ENCODE measurements at places on chromosomes 5 and 9.

DNA sequence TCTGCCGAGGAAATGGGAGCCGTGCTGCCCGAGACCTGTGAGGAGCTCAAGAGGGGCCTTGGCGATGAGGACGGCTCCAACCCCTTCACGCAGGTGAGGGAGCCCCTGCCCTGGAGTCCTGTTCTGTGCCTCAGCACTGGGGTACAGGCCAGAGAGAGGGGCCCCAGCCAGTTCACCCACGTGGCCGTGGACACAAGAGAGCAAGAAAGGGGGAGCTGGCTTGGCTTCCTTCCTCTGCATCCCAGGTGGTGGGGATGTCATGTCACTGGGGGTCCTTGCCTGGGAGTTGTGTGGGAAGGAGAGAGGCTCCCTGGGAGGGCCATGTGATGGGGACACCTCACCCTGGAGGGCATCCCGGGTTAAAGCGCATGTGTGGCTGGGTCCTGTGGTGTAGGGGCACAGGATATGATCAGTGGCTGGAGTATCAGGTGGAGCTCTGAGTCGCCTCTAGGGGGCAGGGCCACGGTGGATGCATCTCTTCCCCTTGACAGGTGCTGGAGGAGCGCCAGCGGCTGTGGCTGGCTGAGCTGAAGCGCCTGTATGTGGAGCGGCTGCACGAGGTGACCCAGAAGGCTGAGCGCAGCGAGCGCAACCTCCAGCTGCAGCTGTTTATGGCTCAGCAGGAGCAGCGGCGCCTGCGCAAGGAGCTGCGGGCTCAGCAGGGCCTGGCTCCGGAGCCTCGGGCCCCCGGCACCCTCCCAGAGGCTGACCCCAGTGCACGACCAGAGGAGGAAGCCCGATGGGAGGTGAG lies 7.5 kb downstream of the N4BP3 start:
- peak; percentile 72 for DNase-seq

GRCh38 chr5:116778651-116779280 lies 204.1 kb upstream of the SEMA6A start:
- DNase-seq = no peak

GRCh38 chr9:89690334-89690912 lies 85.6 kb downstream of the GADD45G start:
- no peak for DNase-seq

GRCh38 chr9:79632060-79632459 lies 60.3 kb downstream of the TLE4 start:
- DNase-seq = no peak

DNA sequence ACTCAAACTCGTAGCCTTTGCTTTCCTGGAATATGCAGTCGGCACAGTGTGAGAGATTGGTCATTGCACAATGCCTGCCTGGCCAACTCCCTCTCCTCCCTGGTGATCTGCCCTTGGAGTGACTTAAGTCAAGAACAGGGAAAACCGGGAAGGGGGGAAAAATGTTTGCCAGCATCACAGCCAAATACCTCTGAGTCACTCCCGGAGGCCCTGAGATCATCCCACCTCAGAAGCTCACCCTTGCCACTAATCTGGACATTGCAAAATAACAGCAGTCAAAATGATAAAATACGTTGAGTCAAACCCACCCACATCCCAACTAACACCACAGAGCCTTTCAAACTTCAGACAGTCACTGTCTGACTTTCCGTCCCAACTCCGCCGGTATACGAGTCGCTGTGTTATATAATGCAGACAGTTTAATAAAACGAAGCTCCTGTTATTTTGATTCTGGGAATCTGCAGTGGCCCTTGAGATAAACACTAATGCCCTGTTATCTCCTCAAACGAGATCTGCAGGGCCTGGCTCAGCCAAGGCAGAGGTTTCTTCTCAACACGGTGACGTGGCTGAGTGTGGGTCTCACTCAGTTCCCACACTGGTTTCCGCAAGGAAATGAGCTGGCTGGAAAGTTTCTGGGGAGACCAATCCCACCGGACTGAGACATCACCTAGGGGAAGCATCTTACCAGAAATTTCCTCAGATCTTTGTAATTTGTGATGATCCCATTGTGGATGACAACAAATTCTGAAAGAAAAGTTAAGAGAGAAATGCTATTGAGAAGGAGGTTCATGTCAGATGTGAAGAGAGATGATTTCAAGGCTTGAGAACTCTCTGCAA lies 22.1 kb downstream of the GFPT2 start:
- DNase-seq = no peak

- no peak for DNase-seq
These were observed 24.9 kb downstream of the CAST start for GRCh38 chr5:96687080-96687479.

- no peak for DNase-seq
These were observed 34.3 kb upstream of the TBC1D2 start for GRCh38 chr9:98289614-98290201.

- peak; percentile 44 for DNase-seq
These were observed 207.9 kb downstream of the C9orf50 start for GRCh38 chr9:129412814-129413536.

GRCh38 chr9:112772215-112772509 lies 21.6 kb downstream of the SNX30 start:
- DNase-seq = no peak

GRCh38 chr5:91224456-91224855 lies 158.7 kb downstream of the ARRDC3 start:
- DNase-seq = no peak

- no peak for DNase-seq
These were observed 295.2 kb downstream of the BRINP1 start for GRCh38 chr9:119074017-119074416.

DNA sequence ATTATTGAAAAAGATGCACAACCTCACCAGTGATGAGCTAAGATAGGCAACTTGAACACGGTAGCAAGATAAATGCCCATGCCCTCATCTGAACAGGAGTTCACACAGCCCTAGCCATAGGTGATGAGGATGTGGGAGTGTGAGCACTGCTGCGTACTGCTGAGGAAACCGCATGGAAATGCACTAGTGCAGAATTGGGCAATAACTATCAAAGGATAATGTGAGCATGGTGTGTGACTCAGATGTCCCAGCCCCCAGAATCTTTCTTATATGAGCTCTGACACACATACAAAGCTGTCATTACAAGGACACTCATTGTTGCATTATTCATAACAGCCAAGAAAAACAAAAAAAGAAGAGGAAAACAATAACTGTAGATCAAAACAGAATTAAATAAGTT lies 521.2 kb downstream of the IRX1 start:
- DNase-seq = no peak

DNA sequence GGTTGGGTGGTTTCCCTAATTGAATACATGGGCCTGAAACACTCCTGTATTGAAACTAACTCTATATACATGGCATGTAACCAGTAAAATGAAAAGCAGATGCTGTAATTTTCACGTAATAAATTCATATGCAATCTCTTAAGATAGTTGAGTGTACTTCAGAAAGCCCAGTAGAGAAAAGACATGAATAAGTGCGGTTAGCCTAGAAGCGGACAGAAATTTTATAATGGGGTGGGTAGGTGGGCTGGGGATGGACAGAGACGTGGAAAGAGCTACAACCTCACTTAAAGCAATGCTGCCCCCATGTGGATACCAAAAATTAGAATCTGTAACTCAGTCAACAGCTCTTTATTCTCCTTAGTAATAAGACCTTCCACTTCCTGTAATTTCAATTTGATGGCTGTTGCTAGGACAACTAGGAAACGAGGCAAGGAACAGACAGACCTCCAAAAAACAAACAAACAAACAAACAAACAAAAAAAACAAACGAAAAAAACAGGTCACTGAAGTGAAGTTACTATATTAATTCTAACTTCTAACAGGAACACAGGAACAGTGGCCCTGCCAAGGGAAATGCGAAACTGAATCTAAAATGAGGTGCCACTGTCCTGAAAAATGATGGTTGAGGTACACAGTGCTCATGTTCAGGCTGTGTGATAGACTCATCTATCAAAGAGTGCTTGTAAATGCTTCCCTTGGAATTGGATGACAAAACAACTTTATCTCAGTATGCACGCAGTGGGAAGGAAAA lies 103.4 kb upstream of the GNA14 start:
- no peak for DNase-seq

DNA sequence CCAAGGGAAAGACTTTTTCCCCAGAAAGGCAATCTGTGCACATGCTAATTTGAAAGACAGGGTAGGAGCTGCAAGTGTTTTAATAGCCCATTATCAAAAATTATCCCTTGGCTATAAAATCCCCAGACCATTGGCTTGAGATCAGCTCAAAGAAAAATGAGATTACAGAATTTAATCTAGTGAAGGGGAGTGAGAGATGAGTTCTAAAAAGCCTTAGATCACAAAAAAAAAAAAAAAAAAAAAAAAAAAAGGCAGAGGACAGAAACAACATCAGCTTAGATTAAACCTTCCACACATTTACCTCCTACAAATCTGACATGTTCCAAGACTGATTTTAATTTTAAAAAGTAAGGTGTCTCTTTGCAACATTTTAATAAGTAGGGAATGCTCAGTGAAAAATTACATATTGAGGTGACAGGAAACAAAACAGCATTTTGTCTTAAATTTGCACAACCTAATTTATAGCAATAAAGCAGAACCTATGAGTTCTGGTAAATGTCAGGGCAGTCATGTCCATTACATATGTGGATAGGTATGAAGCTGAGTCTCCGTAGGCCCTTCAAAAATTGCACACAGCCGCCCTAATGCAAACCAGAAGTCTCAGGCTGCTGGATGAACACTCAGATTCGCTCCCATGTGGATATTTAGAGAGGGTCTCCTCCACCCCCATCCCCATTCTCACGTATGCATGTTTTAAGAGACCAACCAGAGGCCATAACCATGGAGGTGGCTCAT lies 43.4 kb downstream of the NFIB start:
- no peak for DNase-seq

DNA sequence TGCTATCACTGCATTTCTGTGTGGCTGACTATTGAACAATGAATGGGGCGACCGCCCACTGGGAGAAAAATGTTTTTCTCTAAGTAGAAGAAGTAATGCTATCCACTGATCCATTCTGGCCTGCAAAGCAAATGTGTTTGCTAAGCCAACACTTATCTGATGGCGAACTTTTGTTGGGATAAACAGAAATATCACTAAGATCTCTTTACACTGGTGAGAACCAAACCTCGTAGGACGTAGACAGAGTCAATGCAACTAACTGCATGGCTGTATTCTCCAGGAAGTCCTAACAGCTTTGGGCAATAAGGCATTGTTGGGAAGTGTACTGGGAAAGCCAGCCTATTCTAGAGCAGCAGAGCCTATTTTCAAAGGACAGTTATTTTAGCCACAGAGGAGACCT lies 77.7 kb downstream of the ANKH start:
- DNase-seq = no peak

- DNase-seq = no peak
These were observed 791.2 kb downstream of the MAT2B start for GRCh38 chr5:164296603-164297080.

- no peak for DNase-seq
These were observed 6.0 kb downstream of the RAPGEF6 start for GRCh38 chr5:131628990-131629389.

- no peak for DNase-seq
These were observed 93.9 kb downstream of the SETX start for GRCh38 chr9:132260846-132261245.

DNA sequence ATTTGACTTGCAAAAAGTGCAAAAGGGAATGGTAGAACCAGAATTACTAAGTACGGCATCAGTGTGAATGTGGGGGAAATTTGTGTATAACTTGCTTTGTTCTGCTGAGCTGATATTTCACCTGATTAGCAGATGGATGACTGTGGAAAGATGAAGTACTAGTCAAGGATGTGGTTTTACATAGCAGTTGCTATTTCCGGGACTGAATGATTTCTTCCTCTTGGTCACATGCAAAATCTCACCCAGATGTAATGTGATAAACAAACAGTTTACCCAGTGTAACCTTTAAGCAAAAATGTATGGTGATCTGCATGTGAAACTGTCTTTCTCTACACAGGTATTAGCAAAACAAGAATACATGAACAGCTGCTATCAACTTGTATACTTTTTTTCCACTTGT lies 46.1 kb downstream of the DCP2 start:
- no peak for DNase-seq

DNA sequence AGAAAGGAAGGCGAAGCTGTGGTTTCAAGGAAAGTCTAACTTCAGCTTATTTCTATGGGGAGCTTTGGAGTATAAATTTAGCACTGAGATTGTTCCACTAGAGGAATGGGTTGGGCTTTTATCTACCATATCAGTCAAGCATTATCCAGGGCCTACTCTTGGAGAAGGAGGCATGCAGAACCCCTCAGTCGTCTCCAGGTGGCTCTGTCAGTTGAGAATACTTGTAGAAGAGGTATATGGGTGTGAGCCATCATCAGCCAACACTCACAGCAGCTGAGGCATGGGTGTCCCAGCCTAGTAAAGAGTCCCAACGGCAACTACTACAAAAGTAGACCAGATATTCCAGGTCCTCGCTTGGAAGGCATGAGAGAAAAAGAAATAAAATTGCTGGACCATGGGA lies 548.5 kb upstream of the GRAMD2B start:
- DNase-seq = no peak

- no peak for DNase-seq
These were observed 35.8 kb downstream of the HACD4 start for GRCh38 chr9:20995616-20996015.

DNA sequence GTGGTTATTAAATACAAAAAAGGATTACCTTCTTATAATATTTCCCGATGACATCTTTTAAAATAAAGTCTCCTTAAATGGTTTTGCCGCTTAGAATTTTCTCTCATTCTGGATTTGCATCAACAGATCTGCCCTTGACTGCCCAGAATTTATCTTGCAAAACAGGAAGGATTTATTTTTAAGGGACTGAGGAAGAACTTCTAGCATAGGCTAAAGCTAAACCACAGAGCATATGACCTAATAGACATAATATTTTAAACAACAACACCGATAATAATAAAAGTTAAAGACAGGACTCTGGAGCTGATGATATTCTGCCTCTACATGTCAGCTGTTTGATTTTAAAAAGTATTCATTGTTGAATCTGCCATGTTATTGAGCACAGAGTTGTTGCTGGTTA lies 145.3 kb upstream of the ADCY2 start:
- no peak for DNase-seq

DNA sequence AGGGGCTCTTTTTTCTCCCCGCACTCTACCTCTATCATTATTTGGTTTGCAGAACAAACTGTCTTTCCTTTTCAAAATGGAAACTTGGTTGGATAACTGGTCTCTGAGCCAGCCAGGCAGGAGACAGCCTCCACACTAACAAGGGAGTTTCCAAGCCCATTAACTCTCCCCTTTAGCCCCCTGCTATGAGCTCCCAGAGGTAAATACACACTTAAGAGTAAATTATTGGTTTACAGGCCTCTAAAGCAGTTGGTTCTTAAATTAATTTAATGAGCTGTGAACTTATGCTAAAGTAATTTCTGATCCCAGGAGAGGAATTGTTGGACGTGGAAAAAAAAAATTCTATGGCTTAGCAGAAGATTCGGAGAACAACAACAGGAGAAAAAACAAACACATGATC lies 30.3 kb downstream of the EPB41L4A start:
- no peak for DNase-seq

All from T-helper 9 cell (primary cell).